ENCODE measurements at places on chromosomes 1 and 21. TPM values are rescaled to one million over a fixed set of nuclear protein-coding genes. Genes with fewer than 3 reads are reported as not detected.

WNT3A gene
- total RNA-seq, result not detected

LHX8 gene
- total RNA-seq, result not detected

MROH7 gene
- not detected for total RNA-seq

SFN gene
- 0.19 TPM for total RNA-seq

CAPN2 gene
- total RNA-seq, result 19.2 TPM

SELE gene
- total RNA-seq, result not detected

CELA3A gene
- 8.1 TPM for total RNA-seq

LPAR3 gene
- total RNA-seq, result 0.71 TPM

CXADR gene
- 0.30 TPM for total RNA-seq

PTGER3 gene
- total RNA-seq, result 0.11 TPM

CD84 gene
- 7.0 TPM for total RNA-seq

S100A1 gene
- total RNA-seq, result not detected

GRCh38 chr1:150530491-150531159, 15.1 kb downstream of the FALEC start:
- no peak for DNase-seq

DNA sequence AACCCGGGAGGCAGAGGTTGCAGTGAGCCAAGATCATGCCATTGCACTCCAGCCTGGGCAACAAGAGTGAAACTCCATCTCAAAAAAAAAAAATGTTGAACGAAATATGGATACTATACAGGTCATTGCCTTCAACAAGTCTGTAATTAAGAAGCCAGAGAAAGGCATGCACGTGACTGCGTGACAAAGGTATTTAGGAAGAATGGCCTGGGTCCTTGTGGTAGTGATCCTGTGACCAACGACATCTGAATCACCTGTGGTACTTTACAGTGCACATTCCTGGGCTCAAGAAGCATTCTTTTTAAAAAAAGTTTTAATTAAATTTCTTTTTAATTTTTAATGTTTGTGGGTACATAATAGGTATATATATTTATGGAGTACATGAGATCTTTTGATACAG, 115.0 kb downstream of the GREM2 start:
- DNase-seq, result no peak

- no peak for DNase-seq
Measured at GRCh38 chr1:111454859-111455641, 5.8 kb downstream of the ATP5PB start.

DNA sequence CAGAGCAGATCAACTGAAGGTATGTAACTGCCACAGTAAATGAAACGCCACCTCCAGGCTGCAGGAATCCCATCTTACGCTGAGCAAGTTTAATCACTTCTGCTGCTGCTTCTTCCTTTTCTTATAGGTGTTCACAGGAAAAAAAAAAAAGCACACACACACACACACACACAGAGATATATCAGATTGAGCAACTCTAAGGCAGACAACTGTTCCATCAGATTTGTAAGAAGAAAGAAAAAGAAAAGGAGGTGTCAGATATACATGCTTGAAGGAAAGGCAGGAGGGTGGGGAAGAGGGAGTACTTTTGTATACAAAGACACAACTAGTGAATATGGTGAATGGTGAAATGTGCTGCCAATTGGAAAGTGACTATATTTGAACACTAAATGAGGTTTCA, 28.6 kb downstream of the DSTYK start:
- no peak for DNase-seq

DNA sequence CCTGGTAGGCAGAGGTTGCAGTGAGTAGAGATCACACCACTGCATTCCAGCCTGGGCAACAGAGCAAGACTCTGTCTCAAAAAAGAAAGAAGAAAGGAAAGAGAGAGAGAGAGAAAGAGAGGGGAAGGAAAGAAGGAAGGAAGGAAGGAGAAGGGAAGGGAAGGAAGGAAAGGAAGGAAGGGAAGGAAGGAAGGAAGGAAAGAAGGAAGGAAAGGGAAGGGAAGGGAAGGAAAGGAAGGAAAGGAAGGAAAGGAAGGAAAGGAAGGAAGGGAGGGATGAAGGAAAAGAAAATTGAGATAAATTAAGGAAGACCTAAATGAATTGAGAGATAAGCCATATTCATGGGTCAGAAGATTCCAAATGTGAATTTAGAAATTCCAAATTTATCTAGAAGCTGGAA, 92.2 kb downstream of the GLIS1 start:
- DNase-seq, result no peak

DNA sequence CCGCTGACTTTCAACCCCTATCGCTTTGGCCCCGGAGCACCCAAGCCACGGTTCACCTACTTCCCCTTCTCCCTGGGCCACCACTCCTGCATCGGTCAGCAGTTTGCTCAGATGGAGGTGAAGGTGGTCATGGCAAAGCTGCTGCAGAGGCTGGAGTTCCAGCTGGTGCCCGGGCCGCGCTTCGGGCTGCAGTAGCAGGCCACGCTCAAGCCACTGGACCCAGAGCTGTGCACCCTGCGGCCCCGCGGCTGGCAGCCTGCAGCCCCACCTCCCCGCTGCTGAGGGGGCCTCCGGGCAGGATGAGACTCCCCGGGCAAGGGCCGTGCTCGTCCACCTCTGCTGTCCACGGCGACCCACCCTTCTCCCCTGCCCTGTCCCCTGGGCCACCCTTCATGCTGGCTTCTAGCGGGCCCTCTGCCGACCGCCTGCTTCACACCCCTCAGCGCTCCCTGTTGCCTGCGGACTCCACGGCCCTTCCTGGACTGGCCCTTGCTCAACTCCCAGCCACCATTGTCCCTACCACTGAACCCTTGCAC, 92.2 kb upstream of the TRABD2B start:
- no peak for DNase-seq

DNA sequence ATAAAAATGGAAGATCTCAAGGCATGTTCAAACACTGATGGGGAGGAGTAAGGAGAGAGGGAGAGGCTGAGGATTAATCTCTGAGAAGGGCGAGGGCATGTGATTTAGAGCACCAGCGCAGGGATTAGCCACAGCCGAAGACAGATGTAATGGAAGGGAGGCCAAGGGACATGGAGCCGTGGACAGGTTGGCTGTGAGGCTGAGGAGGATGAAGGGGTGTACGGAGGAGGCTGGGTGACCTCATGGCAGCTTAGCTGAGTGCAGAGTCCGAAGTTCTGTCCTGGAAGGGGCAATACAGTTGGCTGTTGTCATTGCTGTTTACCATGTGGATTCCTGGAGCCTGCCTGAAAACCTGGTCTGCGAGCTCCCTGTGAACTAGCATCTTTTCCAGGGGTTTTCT, 342.8 kb downstream of the RPS6KC1 start:
- no peak for DNase-seq

DNA sequence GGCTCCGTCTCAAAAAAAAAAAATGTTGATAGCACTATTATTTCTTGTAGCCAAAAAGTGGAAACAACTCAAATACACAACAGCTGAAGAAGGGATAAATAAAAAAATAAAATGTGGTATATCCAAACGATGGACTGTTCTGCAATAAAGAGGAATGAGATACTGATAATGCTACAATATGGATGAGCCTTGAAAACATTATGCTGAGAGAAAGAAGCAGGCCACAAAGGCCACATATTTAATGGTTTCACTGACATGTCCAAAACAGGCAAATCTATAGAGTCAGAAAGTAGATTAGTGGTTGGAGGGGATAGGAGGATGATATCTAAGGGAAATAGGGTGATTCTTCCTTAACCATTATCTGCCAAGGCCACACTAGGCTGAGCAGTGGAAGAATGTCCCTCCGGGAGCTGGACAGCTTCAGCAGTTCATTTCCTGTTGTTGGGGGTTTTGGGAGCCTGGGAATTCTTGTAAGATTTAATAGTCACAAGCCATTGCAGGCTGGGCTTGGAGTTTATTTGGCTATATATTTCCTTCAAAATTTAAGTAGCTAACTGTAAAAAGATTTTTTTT, 53.5 kb downstream of the ST3GAL3 start:
- DNase-seq, result no peak

DNA sequence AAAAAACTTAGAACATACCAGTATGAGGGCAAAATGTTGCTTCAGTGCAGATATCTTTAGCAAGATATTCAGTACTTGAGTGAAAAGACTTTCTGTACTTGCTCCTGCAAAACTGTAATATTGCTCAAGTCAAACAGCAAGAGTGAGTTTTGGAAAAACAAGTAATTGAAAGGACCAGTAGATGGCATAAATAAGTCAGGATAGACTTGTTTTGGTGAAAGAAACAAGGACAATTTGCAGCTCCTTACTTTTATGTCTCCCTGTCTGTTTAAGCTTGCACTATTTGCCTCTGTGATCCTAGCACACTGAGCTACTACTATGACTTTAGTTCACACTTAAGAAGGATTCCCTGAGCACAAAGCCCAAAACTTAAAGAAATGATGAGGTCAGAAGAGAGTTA, 39.1 kb downstream of the IFI44 start:
- DNase-seq, result no peak

DNA sequence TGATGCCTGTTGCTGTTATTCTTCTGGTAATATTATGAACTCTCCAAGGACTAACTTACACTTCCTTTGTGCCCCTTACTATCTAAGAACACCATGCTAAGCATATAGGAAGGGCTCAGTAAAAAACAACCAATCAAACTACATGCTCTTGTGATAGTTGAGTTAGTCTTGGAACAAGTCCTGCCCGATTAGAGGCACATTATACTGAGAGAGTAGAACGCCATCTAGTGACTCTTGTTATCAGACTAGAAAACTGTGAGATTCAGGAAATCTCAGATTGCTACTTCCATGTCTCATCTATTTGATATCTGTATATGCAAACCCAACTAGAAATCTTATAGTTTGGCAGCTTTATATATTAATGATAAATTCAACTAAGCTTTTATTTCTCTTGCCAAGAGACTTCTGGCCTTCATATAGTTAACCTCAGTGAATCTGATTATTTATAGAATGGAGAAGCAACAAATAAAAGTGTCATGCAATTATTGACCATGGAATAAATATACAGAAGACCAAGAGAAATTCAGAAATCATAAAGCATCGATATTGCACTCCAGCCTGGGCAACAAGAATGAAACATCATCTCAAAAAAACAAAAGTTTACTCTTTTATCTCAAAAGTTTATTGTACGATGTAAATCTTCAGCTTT, 7.8 kb upstream of the SRRM1 start:
- no peak for DNase-seq

DNA sequence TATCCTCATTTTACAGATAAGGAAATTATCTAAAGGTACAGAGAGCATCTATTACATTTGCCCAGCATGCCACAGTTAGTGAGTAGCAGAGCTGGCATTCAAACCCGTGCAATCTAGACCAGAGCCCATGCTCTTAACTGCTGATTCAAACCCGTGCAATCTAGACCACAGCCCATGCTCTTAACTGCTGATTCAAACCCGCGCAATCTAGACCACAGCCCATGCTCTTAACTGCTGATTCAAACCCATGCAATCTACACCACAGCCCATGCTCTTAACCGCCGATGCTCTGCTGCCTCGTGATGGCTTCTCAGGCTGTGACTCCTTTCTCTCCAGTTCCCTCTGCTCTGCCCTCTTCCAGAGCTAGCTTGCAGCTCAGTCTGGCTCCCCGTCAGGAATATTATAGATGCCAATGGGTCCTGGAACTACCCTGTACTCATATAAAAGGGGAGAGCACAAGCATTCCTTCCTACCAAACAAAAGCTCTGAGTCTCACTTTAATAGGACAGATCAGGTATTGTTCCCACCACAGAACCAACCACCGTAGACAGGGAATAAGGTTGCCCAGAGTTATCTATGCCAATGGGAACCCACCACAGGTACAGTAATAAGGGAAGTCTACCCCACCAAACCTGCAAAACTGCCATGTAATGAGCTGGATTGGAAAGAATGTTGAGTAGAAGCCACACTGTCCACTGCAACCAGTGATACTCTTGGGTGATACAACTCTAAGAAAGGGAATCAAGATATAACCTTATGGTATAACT, 78.4 kb downstream of the SMYD3 start:
- DNase-seq, result no peak

- DNase-seq, result no peak
Measured at GRCh38 chr1:93804412-93804811, 74.6 kb downstream of the DNTTIP2 start.

- peak; percentile 40 for DNase-seq
Measured at GRCh38 chr1:223845037-223845809, 524 bp downstream of the TP53BP2 start.

- DNase-seq, result no peak
Measured at GRCh38 chr21:35150562-35151226, 101.6 kb upstream of the RUNX1 start.

DNA sequence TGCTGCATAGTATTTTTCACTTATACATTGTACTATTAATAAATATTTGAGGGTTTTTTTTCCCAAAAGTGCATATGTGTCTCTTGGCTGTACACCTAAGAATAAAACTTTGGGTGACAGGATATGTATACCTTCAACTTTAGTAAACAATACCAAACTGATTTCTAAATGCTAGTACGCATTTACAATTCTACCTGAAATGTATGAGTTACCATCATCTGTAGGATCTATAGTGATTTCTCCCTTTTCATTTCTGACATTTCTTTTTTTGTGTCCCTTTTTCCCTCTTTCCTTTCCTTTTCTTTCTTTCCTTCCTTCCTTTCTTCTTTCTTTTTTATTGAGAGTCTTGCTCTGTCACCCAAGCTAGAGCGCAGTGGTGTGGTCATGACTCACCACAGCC, 16.7 kb upstream of the BMP8B start:
- DNase-seq, result no peak

DNA sequence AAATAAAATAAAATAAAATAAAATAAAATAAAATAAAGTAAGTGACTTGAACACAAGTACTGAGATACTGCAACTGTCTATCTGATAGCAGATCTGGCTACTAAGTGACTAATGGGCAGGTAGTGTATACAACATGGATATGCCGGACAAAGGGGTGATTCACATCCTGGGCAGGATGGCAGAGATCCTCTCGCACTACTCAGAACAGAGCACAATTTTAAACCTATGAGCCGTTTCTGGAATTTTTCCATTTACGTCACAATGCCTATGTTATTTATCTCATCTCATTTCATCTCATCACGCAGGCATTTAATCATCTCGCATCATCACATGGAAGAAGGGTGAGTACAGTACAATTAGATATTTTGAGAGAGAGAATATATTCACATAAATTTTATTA, 233.3 kb upstream of the COA6 start:
- no peak for DNase-seq

GRCh38 chr1:19621274-19621950, 22.7 kb upstream of the NBL1 start:
- no peak for DNase-seq

- no peak for DNase-seq
Measured at GRCh38 chr1:47793563-47793962, 203.6 kb downstream of the TRABD2B start.

- no peak for DNase-seq
Measured at GRCh38 chr1:219967361-219967760, 39.0 kb upstream of the SLC30A10 start.
